DMS 273 treated with DMSO at 0.1 percent for 48 hours (cell line): ENCODE measurements at places on chromosomes 12 and 14.

- DNase-seq: no peak
Measured at GRCh38 chr12:79397609-79398008, 293.2 kb downstream of the PAWR start.

DNA sequence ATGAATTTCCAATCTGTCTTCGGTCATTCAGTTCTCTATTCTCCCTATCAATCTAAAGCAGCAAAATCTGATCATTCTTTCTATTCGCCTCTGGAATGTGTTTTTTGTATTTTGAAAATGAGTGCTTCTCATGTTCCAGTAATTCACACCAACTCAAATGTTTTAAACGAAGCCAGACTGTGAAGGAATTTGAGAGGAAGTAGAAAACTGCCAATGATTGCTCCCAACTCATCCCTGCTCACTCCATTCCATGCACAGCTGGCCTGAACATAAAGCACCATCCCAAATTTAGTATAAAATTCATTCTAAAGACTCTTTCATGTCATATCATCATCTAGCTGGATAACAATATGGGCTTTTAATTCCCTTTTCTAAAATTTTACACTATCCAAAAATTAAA, 123.8 kb downstream of the DUSP6 start:
- no peak for DNase-seq

DNA sequence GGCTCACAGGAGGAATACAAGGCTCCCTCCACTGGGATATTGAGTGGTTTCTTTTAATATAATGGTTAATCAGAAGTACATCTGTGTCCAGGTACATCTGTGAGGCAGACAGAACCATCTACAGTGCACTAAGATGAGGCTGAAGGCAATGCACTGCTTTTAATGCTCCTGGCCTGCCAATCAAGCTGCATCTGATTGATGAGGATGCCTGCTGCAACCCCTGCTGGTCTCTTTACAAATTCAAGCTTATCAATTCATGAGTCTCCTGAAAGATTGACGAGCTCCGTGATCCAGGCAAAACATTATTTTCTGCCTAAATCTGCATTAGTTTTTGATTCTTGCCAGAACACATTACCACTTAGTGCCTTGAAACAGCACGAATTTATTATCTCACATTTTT, 1139.1 kb downstream of the AACS start:
- DNase-seq: no peak

DNA sequence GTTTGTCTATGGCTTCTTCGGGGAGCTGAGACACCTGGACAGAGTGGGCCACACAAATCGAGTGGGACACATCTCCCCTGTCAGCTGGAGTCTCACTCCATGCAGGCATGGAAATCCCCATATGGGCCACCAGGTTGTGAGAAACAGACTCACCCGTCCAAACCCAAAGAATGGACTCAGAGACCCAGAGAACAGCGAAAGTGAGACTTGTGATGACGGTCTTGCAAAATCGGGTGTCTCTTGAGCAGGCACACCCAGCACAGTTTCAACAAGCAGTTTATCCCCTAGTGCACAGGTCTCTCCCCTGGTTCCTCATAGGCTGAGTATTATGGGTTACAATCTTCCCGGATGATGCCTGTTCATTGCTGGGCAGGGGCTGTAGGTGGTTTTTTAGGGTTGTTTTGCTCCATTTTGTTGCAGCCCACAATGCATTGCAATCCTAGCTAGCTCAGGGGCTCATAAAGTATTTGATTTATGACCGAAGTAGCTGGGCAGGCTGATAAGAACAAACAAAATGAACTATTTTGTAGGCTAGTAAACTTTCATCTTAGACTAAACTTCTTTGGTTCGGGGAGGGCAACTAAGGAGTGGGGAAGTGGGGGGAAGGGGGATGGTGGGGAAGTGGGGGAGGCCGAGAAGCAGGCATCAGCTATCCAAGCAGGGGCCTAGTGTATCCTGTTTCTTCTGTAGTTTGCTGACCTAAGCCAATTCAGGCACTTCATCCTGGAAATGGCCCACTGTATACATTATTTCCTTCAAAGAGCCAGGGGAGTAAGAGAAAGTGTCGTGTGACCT, 45.3 kb downstream of the IQSEC3 start:
- DNase-seq: no peak

GRCh38 chr14:88229428-88229827, 93.6 kb downstream of the KCNK10 start:
- no peak for DNase-seq

GRCh38 chr12:6056406-6057240, 67.8 kb downstream of the VWF start:
- DNase-seq: no peak

- DNase-seq: no peak
Measured at GRCh38 chr12:46608431-46609272, 217.1 kb downstream of the SLC38A4 start.

GRCh38 chr12:52256584-52256935, 17.9 kb upstream of the KRT86 start:
- no peak for DNase-seq
